ENCODE measurements at places on chromosomes 6 and 20. TPM values are rescaled to one million over a fixed set of nuclear protein-coding genes. Genes with fewer than 3 reads are reported as not detected.

DNA sequence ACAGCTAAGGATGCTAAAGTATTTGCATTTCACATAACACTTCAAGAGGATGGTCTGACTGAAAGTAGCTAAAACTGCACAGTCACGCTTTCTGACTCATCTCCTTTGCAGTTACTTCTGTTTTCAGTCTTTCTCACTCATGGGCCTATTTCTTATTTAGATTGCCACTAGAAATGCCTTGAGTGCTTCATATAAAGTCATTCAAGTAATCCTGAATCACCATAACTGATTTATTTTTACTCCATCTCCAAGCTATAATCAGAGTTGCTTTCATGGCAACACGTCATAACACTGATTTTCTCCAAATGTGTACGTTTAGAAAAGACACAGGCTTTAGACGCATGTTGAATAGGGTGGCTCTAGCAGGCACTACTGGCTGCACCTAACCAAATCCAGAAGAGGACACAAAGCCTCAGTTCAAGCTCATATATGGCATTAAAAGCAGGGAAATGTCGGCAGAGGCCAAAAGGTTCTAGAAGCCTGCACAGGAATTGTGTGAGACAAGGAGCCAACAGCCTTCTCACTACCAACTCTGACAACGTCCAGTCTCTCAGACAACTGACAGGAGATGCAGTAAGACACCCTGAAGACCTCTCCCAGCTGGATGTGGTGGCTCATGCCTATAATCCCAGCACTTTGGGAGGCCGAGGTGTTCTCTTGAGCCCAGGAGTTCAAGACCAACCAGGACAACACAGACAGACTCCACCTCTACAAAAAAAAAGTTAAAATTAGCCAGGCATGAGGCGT, 64.1 kb upstream of the BEND6 start:
- no peaks in the 10 kb centered on the region for H3K36me3 ChIP-seq
- H3K27me3 ChIP-seq = no peaks in the 10 kb centered on the region
- H3K4me3 ChIP-seq = peak overlapping the region; percentile 43
- peak; percentile 92 for DNase-seq
- H3K27ac ChIP-seq = peak overlapping the region; percentile 95
- peaks cover 30% of the 10 kb centered on the region for H3K4me1 ChIP-seq

DNA sequence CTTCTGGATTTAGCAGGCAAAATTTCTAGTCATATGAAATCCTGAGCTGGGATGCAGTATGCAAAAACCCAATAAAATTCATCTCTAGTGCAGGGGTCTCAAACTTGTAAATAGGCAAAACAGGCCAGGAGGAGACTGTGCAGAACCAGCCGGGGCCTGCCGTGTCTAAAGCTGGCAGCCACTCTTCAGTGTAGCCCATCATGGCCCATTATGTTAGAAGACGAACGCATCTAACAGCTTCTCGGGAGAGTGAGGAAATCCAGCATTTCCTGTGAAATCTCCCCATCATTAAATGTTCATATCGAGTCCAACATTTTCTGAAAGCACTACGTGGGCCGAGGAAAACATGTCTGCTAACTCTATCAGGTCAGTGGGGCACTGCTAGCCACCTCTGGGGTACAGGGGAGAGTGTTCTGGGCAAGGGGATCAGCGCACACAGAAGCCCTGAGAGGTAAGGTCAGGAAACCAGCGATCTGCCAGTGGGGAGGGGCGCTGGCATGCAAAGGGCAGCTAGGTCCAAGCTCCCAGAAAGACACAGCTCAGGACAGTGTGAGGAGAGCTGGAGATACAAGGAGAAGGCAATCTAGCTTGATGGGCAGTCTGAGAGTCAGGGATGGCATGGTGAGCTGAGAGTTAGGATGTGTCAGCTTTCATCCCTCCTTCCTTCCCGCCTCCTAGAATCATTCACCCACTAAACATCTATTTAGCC, 144.2 kb downstream of the PREX1 start:
- no peak overlapping the region for H3K4me3 ChIP-seq
- H3K4me1 ChIP-seq = no peaks in the 10 kb centered on the region
- no peak for DNase-seq
- H3K27me3 ChIP-seq = no peaks in the 10 kb centered on the region
- H3K27ac ChIP-seq = no peak overlapping the region
- peaks cover 47% of the 10 kb centered on the region for H3K36me3 ChIP-seq

- H3K36me3 ChIP-seq = no peaks in the 10 kb centered on the region
- H3K4me1 ChIP-seq = no peaks in the 10 kb centered on the region
- no peaks in the 10 kb centered on the region for H3K27me3 ChIP-seq
- H3K27ac ChIP-seq = no peak overlapping the region
- H3K4me3 ChIP-seq = no peak overlapping the region
These were observed 15.9 kb downstream of the TMEM200A start for GRCh38 chr6:130381459-130382380.

ENPP5 gene
- total RNA-seq = not detected
